ENCODE measurements at places on chromosomes 3 and 15.

- DNase-seq: no peak
These were observed 94.1 kb downstream of the PEX5L start for GRCh38 chr3:179942553-179943075.

- no peak for DNase-seq
These were observed 230.4 kb downstream of the GABRG3 start for GRCh38 chr15:27201425-27201824.

- DNase-seq: no peak
These were observed 5.1 kb upstream of the BAHD1 start for GRCh38 chr15:40435710-40436089.

GRCh38 chr3:20245781-20246180 is 59.8 kb upstream of the SGO1 start:
- no peak for DNase-seq

DNA sequence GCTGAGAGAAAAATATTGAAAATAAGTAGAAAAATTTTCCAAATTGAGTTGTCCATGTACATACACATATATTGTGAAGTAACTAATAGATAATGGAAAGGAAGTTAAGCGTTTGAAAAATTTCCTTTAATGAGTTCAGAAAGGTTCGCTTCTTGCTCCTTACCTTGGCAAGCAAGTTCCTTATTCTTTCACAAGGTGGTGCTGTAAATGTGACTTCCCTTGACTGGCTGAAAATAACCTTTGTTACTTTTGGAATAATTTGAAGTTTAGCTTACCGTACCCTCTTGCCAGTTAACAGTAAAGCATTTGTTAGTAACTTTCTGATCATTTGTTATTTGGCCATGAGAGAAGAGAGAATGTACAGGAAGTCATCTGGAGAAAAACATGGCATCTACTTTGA is 41.6 kb downstream of the PYDC2 start:
- no peak for DNase-seq

- no peak for DNase-seq
These were observed 103.1 kb downstream of the DGKG start for GRCh38 chr3:186258968-186259367.

GRCh38 chr15:99738021-99738847 is 5.0 kb upstream of the LYSMD4 start:
- DNase-seq: no peak

DNA sequence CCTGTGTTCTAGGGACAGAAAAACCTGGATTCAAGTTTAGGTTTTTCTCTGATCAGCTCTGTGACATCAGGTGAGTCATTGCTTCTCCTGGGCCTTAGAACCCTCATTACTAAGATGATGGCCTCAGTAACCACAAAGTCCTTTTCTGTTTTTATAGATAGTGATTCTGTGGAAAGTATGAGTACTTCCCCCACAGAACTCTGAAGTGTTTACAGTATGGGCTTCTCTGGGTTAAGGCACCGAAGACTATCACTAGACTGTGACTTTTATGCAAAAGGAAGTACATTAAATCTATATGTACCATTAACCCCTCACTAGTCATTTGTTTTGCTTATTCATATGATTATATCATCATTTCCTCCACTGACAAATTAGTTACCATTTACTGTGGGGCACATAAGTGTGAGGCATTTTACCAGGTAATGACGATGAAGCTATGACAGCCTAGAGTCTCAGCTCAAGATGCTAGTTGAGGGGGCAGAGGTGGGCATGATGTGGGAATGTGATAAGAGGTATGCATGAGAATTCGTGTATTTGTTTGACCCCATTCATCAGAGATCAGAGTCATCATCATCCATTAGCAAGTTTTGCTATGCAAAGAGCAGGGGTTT is 15.0 kb upstream of the RORA start:
- DNase-seq: no peak

DNA sequence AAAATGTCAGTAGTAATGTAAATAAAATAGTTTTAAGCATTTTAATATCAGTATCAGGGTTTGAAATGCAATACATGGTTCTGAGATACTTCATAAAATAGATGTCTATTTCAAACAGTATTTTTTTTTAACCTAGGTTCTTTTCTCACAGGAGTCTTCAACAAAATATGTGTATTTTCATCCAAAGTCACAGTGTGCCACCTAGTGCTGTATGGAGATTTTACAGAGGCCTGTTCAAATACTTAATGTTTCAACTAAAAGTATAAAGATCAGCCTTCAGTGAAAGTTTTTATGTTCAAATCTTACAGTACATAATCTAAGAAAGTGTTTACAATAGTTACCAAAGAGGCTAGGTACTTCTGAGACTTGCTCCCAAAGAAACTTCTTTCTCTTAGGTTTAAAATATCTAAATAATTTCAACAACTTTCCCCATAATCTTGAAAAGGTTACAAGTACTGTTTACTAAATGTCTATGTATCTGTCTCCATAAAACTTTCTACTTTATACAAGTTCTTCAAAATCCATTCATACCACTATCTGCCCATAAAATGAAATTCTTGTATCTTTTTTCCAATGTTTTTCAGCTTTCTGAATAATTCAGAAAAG is 38.3 kb downstream of the SCAPER start:
- no peak for DNase-seq

- no peak for DNase-seq
These were observed 33.7 kb upstream of the TTBK2 start for GRCh38 chr15:42954291-42954690.

DNA sequence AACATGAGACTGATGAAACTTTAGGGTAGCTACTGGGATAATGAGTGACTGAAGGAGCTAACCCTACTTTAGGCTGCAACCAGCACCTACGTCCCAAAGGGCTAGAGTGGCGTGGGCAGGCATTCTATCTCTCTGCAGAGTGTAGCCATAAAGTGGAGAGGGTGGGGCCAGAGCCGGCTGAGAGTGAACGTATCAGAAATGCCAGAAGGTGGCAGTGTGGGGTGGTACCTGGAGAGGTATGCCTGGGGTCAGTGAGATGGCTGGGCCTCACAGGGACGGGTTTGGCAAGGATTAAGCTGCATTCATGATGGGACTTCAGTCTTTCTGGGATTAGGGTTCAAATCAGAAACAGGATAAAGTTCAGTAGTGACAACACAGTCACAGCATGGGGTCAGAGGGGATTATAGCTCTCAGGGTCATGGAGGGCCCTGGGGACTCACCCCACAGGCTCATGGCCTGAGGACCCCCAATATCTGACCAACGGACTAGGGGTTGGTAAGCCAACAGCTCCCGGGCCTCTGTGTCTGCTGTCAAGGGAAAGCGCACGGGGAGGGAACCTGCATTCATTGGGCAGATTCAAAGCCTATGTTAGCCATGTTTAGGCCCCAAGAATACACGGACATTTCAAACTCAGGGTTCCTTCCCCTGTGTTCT is 86.5 kb upstream of the FOXB1 start:
- no peak for DNase-seq

GRCh38 chr3:69130689-69131088 is 8.3 kb upstream of the LMOD3 start:
- DNase-seq: no peak

DNA sequence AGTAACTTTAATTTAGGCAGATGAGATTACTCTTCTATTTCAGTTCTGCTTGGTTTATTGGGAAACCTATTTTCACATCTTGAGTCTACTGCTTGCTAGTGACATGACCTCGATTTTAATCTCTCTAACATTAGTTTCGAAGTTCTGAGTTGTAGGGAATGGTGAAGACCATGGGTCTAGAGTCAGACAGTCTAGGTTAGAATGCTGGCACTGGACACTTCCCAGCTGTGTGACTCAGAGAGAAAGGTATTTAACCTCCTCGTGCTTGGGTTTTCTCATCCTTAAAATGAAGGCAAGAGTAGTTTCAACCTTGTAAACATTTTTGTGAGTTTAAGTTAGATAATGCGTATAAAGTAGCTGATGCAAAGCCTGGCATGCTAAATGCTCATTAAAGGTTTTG is 422.1 kb downstream of the GRM7 start:
- no peak for DNase-seq

- DNase-seq: no peak
These were observed 111.0 kb downstream of the LRRK1 start for GRCh38 chr15:101029971-101030661.

GRCh38 chr3:14802381-14802731 is 16.4 kb upstream of the FGD5 start:
- no peak for DNase-seq

DNA sequence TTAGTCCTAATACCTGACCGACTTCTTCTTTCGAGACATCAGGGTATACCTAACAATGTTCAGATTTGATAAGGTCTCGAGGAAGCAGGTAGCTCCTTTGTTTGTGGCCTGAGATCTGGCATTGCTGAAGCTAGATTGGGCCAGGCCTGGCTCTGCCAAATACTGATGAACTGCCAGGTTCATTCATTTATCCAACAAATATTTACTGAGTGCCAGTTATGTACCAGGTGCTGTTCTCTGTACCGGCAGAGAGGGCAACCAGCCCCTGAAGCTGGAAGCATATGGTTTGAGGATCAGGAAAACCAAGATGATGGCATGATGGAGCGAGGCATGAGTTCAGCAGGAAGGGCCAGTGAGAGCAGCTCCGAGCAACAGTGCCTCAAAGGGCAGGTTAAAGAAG is 196.2 kb upstream of the NSMCE3 start:
- DNase-seq: no peak

GRCh38 chr3:184500344-184500923 is 61.2 kb upstream of the EPHB3 start:
- no peak for DNase-seq

DNA sequence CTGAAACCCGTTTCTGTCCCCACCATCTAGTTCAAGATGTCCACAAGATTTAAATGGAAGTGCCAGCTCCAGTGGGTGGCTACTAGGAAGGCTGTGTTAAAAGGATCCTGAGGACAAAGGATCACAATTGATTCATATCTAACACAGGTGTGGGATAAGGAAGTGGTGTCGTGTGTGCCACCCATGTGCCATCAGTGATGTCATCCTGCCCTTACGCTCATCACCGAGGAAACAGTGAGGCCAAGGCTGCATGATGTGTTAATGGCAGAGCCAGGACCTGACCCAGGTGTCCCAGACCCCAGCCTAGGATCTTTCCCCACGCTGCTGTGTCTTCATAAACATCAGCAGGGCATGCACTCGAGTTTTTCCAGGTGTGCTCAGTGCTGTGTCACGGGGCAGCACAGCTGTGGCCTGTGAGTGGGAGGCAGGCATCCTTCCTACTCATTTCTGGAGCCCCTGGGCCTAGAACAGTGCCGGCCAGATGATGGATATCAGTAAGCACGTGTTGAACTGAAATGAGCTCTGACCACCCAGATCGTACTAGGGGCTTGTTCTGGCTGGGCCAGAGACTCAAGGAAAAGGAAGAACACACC is 10.6 kb upstream of the TGM5 start:
- DNase-seq: no peak

- DNase-seq: no peak
These were observed 185.7 kb downstream of the ARRDC4 start for GRCh38 chr15:98146031-98146820.

DNA sequence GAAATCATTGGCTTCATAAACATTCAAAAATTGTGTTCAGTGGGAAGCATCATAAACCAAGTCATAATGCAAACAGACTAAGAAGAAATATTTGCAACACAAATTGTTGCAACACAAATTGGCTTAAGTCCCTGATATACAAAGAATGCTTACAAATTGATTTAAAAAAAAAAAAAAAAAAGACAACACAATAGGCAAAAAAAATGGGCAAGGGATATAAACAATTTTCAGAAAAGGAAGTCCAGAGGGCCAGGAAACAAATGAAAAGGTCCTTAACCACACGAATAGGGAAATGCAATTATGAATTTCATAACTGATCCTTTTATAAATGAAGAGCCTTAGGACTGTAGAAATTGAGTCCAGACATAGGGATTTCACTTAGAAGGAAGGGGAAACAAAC is 98.9 kb downstream of the LRRK1 start:
- DNase-seq: no peak

DNA sequence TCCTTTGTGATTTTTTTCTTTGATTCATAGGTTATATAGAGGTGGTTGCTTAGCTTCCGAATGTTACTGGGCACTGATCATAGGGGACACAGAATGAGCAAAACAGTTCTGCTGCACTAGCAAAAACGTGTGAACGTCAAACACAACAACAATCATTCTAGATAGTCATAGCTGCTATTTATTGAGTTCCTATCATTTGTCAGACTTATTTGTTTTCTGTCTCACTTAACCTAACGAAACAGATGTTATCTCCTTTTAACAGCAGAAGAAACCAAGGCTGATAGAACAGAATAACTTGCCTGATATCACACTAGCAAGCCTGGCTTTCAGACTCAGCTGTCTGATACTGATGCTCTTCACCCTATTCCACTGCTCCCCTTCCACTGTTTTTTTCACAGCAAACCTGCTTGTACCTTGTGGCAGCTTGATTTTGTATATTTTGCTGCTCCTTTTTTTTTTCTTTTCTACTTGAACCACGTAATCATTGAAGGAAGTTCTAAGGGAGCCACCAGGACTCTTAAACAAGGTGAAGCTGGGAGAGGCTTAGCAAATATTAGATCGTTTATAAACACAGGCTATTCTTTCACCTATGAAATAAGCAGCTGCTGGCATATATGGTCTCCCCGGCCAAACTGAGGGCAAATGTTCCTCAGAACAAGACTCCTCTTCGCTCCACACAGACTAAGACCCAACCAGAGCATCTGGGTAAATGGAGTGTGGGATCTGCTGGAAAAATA is 78.8 kb downstream of the MCF2L2 start:
- no peak for DNase-seq

GRCh38 chr3:161851941-161852566 is 355.4 kb downstream of the OTOL1 start:
- peak; percentile 16 for DNase-seq
